Gastrocnemius medialis (tissue), 4 donors: ENCODE measurements at places on chromosomes 3 and 15.

DNA sequence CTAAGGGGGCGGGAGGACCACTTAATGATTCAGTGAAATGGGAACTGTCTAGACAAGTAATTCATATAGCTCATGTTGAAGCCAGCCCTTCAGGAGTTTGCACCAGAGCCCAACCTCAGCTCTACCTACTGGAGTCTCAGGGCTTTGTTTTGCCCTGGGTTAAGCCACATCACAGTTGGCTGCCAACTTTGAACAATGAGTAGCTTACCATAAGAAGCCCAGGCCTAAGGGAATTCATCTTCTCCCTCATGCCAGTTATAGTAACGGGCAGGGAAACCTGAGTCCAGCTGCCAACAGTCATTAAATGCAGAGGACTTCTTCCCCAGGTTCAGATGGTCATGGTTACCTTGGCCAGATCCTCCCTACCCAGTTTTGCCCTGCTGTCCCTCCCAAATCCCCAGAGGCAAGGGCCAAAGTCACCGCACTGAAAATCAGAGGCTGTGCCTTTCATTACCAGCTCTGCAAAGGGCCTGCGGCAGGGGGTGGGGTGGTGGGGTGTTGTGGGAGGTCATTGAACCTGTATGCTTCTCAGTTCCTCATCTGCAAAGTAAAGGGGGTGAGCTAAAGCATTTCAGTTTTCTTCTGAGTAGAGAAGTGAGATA, 302.2 kb upstream of the NR2E3 start:
- no peak for DNase-seq

DNA sequence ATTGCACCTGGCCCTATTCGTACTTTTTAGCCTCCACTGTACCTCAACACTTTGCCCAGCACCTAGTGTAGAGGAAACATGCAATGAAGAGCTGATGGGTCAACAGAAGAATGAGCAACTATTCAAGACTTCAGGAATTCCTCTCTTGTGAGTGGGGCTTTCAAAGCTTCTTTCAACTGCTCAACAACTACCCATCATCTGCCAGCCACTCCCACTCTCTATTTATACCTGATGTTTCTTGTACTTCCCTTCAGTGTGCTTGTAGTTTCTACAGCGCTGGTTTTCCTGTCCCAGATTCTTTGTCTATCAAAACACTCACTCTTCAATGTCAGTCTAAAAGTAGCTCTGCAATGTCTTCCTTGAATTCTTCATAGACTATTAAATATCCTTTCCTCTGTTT, 168.3 kb upstream of the LPP start:
- DNase-seq, result no peak

DNA sequence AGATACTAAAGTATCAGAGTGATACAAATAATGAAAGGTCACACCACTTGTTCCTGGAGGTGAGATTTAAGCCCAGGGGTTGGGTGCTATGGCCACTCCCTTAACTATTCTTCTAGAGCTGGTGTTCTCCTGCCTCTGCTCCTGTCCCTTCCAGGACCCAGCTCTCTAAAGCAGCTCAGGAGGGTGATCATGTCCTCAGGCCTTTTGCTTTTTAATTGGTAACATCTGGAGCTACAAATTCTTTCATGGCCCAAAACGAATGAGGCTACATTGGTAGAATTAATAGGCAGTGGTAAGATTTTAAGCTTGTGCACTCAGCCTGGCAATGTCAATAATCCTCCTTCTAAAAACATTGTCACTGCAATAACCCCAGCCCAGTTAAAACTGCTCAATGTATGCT, 38.2 kb upstream of the CNOT10 start:
- no peak for DNase-seq

GRCh38 chr3:56926243-56926946, 124.6 kb upstream of the ARHGEF3 start:
- DNase-seq, result no peak

DNA sequence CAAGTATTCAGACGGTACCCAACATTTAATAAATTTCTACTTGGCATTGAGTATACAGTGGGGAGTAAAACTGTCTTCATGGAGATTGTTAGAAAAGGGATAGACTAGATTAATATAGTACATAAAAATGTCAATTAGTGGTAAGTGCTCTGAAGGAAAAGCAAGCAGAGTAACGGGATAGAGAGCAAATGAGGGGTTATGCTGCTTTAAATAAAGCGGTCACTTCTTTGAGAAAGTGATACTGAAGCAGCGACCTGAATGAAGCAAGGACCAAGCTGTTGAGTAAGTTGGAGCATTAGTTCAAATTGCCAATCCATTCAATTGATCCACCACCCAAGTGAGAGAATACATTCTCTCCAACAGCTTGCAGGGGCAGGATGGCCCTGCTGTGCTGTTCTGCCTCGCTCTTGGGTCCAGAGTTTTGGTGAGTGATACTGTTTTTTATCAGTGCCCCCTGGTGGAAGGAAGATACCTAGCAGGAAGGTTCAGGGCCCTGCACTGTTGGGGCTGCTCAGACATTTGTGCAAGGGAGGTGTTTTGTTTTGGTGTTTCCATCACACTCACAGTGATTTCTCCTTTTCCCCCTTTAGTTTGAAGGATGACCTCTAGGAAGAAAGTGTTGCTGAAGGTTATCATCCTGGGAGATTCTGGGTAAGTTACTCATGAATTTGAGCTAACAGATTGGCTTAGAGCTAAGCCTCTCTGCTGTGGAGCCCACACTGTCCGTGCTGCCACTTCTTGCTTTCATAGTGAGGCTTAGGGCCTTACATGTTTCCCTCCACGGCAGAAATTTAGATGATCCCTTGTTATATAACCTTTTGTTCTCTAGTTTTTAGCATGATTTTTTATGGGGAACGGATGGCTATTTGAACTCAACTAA, 69.0 kb downstream of the RAB7A start:
- peak; percentile 51 for DNase-seq

GRCh38 chr3:46661776-46662766, 31.4 kb downstream of the ALS2CL start:
- no peak for DNase-seq

DNA sequence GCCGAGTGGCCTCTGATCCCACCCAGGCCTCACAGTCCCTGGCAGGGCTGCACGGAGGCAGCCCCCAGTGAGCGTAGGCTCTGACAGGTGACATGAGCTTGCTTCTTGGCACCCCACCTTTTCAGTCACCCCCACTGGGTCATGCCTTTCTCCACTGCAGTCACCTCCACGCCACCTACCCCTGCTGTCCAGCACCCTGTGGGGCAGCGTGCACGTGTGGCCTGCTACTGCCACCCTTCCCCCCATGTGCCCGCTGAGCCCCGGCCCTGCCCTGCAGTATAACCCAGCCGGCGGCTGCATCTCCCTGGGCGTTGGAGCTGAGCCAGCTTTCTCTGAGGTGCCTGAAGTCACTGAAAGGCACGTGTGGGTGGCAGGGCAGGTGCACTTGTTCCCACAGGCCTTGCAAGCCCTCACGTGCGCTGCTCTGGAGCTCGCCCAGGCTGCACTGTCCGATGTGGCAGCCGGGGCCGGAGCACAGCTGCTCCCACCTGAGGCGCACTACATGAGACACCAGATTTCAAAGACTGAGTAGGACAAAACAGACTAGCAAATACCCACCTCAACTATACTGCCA, 65.6 kb downstream of the NIPA2 start:
- no peak for DNase-seq

- DNase-seq, result peak; percentile 15
Measured at GRCh38 chr15:42921342-42921731, 759 bp upstream of the TTBK2 start.

- DNase-seq, result no peak
Measured at GRCh38 chr3:32424581-32425250, 33.1 kb downstream of the CMTM7 start.

- peak; percentile 53 for DNase-seq
Measured at GRCh38 chr3:196569003-196569516, 600 bp downstream of the FBXO45 start.

DNA sequence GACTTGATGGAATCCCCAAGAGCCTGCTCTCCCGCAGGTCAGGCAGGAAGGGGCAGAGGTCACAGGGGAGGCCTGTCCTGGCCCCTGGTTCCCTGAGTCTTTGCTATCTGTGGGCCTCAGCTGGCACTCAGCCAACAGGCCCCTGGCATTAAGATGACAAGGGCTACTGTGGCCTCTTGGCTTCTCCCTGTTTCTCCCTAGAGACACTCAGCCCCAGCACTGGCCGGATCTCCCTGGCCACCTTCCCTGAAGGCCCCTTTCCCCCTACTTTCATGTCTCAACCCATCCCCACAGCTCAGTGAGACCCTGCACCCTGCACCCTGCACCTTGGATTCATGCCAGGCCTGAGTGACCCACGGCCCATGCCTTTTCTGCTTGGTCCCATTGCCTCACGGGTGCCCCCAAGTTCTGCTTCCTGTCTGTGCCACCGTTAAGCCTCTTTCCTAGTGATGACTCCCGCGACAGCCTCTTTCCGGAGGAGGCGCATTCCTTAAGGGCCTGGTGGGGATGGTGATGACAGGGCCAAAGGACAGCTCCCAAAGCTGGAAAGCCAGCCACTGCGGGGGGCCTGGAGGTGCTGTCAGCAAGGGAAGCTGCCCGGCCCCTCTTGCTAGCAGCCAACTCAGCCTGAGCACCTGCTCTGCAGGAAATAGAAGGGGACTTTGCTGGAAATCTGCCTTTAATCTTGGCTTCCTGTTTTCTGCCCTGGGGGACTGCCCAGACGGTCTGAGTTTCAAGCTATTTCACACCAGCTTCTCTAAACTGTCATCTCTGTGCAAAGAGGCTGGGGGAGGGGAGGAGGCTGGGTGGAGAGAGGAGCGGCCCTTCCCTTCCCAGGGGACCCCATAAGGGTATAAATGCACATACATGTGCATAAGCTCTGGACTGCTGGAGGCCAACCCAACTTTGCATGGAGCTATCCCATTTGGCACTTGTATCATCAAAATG, 4.8 kb upstream of the CSK start:
- no peak for DNase-seq

DNA sequence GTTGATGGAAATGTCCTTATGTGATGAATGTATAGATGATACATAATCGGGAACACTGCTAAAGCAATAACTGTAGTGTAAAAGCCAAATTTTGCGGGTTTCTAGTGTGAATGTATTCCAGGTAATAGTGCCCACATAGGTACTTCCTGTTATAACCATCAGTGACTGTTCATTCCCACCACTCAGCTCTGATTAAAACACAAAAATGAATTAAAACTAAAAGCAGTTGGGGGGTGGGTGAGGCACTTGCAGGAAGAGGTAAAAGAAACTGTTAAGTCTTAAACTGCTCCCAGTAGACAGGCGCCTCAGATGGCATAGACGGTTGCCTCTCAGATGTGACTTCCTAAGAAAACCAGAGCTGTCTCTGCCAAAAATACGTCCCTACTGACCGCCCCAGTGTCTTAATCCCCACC, 893 bp upstream of the MTHFS start:
- no peak for DNase-seq

DNA sequence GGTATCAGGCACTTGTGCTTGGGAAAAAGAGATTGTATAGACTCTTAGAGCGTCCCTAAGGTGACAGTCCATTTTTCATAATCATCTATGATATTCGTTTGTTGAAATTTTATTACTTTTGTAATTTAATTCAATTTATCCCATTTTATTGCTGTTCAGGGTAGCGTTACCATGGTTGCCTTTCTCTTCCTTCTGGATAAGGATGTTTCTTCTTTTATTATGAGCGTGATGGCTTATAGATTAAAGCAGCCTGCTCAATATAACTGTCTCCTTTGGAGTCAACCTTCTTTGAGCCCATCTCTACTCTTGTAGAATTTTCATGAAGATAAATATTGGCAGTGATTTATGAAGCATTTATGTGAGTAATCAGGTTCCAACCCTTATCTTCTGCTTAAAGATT, 182.0 kb downstream of the LRTM1 start:
- no peak for DNase-seq

DNA sequence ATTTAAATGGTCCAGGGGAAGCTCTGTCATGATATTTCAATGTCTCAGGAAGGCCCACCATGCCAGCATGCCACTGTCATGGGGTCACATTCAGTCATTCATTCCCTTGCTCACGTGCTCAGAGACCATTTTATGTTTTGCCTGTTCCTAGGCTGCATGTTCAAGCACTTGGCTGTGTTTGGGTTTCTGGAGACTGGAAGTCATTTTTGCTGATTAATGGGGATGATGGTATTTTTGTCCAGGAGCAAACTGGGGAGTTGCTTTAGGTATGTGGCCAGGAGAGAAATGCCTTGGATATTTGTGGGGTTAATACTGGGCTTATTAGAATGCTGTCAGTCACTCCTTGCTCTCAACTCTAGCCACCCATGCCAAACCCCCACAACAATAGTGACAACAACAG, 303.5 kb downstream of the PTPRG start:
- DNase-seq, result no peak

GRCh38 chr15:39625856-39626255, 45.0 kb downstream of the THBS1 start:
- no peak for DNase-seq

- no peak for DNase-seq
Measured at GRCh38 chr3:10351013-10351735, 30.3 kb upstream of the SEC13 start.

DNA sequence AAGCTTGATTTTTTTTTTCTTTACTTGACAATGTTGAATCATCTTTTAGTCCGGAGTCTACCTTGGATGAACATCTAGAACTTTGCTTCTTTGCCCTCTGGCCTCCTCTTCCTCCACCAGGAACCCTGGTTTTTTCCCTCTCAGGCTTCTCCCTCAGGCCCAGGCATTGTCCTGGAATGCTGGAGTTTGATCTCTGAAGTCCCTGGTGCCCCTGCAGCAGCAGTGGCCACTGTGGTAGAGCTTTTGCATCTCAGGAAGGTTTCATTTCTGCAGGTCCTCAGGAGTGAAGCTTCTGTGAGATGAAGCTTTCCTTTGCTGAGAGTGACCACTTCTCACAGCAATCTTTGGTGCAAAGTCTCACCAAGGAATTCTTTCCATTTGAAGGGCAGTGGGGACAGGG, 39.0 kb upstream of the NEDD4 start:
- DNase-seq, result no peak

DNA sequence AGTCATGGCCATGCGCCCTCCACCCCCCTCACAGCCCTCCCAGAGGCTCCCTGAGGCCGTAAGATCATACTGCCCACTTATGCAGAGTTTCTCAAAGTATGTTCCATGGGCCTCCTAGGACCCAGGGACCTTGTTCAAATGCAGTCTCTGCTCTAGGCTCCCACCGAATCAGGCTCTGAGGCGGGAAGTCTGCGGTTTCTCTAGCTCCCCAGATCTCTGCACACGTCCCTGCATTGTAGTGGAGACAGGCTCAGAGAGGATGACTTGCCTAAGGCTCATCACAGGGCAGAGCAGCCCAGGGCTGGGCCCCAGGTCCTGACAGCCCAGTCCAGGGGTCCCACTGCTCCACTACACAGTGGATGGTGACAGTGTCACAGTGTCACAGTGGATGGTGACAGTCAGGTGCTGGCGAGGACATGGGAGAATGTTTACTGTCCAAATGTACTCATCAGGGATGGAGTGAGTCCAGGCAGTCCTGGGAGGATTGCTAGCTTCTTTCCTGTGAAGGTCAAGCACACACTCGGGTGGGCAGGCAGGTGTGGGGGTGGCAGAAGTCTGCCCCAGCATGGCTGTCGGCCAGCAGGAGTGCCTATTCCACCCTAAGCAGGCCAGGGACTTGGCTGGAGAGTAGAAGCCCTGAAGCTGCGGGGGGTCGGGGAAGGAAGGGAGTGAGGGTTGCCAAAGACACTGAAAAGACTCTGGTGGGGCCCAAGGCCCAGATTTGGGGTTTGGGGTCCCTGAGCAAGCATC, 12.4 kb downstream of the ANKRD63 start:
- DNase-seq, result no peak
